CD4-positive, alpha-beta T cell treated with Interleukin-12 subunit alpha and Interleukin-12 subunit beta, for 1 hour (primary cell): ENCODE measurements at places on chromosomes 4 and X.

DNA sequence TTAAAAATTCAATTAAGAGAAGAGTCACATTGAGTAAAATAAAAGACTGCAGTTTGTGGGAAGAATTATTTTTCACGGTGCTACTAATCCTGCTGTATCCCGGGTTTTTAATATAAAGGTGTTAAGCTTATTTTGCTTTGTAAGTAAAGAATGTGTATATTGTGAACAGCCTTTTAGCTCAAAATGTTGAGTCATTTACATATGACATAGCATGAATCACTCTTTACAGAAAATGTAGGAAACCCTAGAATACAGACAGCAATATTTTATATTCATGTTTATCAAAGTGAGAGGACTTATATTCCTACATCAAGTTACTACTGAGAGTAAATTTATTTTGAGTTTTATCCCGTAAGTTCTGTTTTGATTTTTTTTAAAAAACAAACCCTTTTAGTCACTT is 39.7 kb downstream of the IRS4 start:
- DNase-seq: no peak

- DNase-seq: no peak
Observed at GRCh38 chrX:96619588-96619987, 65.1 kb upstream of the DIAPH2 start.

DNA sequence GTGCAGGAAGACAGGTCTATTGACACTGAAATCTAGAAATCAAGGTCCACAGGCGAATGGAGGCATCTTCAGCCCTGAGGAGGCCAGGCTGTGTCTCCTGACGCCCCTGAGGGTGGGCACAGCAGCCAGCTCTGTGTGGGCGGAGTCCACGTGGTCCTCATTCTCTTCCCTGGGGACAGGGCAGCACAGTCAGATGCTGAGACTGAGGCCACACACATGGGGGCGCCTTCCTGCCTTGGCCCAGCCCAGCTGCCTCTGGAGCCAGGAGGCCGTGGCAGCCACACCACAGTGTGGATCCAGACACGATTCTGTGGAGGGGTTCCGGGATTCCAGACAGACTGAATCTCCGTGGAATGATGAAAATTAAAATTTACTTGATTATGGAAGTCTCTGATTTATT is 20.8 kb downstream of the FGFR3 start:
- DNase-seq: no peak

GRCh38 chr4:73729534-73730165 is 10.7 kb upstream of the CXCL8 start:
- no peak for DNase-seq

GRCh38 chr4:114423582-114423981 is 175.0 kb upstream of the UGT8 start:
- no peak for DNase-seq

- no peak for DNase-seq
Observed at GRCh38 chrX:20995829-20996228, 378.4 kb upstream of the CNKSR2 start.

GRCh38 chrX:793216-793770 is 162.7 kb downstream of the SHOX start:
- DNase-seq: no peak

DNA sequence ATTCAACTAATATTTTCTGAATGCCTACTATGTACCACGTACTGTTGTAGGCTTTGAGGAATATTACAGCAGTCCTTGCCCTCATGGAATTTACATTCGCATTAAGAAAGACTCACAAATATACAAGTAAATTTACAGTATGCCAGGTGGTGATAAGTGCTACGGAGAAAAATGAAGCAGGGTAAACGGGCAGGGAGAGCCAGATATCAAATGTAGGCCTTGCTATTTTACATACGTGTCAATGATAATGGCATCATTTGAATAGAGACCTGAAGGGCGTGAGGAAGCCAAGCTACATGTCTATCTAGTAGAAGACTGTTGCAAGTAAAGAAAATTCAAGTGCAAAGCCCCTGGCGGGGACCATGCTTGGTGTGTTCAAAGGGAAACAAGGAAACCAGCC is 65.2 kb downstream of the AMMECR1 start:
- DNase-seq: no peak

- DNase-seq: no peak
Observed at GRCh38 chr4:120865985-120866384, 56.5 kb downstream of the PRDM5 start.

- no peak for DNase-seq
Observed at GRCh38 chrX:38080808-38081207, 74.5 kb downstream of the SYTL5 start.
